ENCODE measurements at places on chromosomes 5 and 9.

GRCh38 chr5:179268966-179269693 lies 76.1 kb downstream of the ADAMTS2 start:
- DNase-seq, result no peak

DNA sequence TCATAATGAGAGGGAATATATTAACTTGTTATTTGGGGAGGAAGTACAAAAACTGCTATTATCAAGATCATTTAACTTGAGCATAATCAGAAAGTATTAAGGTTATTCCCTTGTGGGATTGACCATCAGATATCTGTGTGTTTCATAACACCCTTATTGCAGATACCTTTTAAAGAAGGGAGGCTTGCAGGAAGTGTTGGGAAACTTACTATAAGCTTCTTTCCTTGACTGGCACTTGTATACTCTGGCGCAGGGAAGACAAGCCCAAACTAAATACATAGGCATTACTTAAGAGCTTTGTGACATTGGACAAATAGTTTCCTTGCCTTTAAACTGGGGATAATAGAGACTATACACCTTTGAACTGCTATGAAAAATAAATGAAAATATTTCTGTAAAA lies 50.9 kb downstream of the PIK3R1 start:
- no peak for DNase-seq

GRCh38 chr5:1502046-1502736 lies 21.6 kb downstream of the LPCAT1 start:
- DNase-seq, result no peak

DNA sequence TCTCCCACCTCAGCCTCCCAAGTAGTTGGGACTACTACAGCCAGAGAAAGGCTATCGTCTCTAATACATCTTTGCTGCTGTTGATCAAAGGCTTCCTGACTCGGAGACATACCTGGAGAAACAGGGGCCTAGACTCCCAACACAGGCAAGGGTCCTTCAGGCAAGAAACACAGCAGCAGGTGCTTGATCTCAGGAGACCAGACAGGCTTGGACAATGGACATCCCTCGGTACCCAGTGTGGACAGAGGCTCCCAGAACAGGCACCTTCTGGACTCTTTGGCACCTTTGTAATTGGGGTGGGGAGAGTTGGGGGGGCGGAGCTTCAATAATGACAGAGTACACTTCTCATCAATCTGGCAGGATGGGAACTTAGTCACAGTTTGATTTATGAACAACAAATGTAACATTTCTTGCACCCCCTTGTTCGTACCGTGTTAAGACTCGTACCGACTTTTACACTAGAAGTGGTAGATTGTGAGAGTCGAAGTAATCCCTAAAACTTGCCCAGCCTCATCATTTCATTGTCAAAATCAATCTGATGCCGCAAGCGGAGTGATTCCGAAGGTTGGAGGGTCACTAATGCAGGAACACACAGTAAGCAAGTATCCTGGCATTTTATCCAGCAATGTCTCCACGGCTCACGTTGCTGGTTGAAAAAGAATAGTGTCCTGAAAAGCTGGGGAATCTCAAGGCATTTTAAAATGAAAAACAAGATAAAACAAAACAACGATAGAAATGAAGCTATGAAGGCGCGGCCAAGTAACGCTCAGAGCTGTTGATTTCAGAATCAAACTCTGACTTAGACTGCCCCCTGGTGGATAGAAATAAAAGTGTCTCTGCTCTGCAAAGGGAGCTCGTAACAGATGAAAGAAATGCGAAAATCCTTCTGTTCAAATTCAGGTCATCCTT lies 46.4 kb upstream of the STK32A start:
- no peak for DNase-seq

- DNase-seq, result no peak
These were observed 1304.4 kb upstream of the CDH6 start for GRCh38 chr5:29889051-29889450.

DNA sequence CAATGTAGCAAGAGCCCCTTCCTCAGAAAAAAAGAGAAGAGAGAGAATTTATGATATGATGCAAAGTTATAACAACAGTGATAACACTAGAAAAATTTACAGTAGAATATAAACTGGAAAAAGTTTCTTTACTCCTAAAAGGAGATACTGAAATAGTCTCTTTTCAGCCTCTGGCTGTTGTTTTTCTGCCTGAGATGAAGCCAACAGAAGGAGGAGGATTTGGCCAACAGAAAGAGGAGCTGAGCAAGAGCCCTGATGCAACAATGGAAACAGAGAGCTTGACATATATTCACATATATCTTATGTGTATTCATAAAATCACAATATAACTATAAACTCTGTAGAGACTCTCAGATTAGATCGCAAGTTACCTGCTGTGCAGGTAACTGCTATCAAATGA lies 109.1 kb downstream of the INIP start:
- DNase-seq, result no peak

- no peak for DNase-seq
These were observed 764.5 kb downstream of the EFNA5 start for GRCh38 chr5:106906199-106906598.

GRCh38 chr9:4475301-4475700 lies 15.0 kb upstream of the SLC1A1 start:
- no peak for DNase-seq

- no peak for DNase-seq
These were observed 172.6 kb downstream of the RAPGEF6 start for GRCh38 chr5:131462454-131462853.

DNA sequence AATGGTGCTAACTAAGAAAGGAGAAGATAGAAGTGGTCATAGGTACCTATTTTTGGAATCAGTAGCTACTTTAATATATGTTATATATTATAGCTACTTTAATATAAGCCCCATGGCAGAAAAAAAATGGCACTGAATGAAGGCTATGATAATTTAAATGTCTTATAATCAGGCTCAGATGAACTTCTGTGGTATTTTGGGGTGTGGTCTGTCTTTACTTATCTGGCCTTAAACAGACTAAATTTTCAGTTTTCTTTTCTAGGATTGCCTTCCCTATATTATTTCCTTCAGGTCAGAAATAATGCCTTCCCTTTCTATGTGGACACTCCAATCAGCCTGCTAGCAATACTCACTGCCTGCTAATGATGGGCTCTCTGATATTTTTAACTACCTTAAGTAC lies 292.3 kb downstream of the SLF1 start:
- no peak for DNase-seq

- DNase-seq, result no peak
These were observed 5.8 kb downstream of the EXOC3 start for GRCh38 chr5:448766-449090.

DNA sequence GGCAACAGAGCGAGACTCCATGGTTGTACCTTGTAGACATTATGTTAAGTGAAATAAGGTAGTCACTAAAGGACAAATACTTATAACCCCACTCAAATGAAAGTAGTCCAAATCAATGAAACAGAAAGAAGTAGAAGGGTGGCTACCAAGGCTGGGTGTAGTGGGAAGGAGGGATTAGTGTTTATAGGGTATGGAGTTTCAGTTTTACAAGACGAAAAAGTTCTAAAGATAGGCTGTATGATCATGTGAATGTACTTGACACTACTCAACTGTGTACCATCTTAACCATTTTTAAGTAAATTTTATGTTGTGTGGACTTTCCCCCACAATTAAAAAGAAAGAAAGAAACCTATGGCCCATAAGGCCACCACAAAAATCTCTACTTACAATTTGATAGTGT lies 32.2 kb downstream of the ALDH7A1 start:
- no peak for DNase-seq

DNA sequence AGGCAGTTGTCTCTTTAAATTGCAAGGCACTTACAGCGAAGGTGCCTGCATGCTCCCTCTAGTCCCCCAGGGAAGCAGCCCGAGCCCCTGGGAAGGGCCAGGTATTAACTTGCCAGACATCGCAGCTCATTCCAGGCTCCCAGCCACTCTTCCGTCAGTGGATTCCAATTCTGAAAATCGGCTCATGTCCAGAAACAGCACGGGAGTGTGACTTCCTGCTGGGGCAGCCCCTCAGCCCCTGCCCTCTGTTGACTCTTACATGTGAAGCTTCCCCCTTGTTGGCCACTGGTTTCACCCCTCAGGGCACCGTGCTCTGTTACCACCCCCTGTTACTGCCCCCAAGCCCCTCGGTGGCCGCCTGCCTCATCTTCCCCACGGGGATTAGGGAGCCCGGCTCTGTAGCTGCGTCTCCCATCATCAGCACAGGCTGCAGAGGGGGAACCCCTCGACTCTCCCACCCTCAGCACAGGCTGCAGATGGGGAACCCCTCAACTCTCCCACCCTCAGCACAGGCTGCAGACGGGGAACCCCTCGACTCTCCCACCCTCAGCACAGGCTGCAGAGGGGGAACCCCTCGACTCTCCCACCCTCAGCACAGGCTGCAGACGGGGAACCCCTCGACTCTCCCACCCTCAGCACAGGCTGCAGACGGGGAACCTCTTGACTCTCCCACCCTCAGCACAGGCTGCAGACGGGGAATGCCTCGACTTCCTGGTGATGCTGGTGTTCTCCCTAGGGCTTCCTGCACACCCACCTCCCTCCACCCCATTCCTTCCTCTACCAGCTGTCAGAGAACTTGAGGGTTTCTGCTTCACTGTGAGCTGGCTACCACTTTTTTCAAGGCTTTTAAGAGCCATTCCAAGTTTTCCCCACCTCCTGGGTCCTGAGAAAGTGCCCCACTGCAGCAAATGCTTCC lies 11.1 kb upstream of the CACNA1B start:
- no peak for DNase-seq

DNA sequence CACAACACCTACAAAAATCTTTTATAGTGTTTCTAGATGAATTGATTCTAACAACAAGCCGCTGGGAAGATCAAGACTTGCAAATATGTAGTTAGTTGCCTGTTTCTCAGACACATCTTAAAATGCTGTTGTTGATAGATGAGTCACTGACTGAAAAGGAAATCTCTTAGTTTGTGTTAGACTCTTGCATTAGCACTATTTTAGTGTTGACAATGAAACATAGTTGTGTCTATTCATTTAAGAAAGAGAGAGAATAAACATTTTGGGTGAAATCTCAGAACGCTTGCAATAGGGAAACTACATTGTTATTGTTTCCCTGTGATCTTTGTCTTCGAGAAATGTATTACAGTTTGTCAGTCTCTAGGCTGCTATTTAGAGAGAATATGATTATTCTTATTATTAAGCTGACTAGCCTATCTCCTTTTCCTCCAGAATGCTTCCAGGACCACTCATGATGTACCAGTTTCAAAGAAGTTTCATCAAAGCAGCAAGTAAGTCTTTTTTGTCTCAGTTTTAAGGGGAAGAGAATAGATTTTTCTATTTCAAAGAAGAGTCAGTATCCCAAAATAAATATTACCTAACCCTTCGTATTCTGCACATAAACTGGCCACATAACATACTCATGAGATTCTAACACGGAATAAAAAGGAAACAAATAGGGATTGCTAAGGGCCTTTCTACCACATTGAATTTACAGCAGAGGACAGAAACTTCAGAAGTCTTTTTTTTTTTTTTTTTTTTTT lies 285.6 kb downstream of the ARHGAP26 start:
- no peak for DNase-seq

GRCh38 chr5:26807231-26808199 lies 230.9 kb downstream of the CDH9 start:
- DNase-seq, result no peak

DNA sequence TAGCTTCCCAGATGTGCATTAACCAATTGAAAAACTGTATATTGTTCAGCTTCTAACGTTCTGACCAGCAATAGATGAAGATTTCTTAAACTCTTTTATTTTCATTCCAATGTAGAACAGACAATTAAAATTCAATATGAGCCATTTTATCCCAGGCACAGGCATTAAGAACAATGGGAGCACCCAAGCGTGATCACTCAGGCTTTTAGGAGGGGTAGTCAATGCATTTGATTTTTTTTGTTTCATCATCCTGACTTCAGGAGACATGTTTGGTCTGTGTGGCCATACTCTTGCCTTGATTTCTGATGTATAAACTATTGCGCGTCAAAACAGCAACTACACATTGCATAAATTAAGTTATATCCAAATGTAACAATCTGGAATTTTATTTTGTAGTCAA lies 653.0 kb upstream of the RORB start:
- DNase-seq, result no peak

DNA sequence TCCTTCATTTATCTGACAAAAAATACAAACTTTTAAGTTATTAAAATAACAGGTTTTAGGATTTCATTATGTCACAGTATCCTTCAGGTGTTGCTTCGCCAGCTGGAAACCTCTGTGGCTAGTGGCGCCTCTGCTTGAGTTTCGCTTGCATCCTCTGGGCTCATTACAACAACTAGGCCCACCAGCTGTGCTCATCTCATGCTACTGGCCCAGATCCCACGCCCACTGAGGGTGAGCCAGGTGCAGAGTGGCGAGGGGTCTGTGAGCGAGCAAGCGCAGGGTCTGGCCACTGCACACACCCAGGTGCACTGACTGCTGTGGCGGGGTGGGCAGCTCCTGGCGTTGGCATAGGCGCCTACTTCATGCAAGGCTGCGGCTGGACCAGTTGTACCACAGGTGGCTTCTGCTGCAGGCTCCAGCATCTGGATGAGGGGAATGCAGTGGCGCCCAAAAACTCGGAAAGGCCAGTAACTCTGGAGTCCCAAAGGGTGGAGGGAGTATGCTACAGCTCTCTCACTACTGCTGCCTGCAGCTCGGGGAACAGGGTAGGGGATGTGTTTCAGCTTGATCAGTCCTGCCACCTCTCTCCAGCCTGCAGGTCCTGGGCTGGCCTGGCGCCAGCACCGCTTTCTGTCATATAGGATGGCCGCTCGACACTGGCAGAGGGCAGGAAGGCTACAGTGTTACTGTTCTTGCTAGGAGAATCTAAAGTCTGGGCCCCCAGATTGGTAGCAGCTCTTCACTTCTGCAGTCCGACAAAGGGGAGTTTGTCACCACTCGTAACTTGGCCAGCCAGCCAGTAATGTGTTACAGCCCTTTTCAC lies 452.1 kb downstream of the TUSC1 start:
- DNase-seq, result no peak

DNA sequence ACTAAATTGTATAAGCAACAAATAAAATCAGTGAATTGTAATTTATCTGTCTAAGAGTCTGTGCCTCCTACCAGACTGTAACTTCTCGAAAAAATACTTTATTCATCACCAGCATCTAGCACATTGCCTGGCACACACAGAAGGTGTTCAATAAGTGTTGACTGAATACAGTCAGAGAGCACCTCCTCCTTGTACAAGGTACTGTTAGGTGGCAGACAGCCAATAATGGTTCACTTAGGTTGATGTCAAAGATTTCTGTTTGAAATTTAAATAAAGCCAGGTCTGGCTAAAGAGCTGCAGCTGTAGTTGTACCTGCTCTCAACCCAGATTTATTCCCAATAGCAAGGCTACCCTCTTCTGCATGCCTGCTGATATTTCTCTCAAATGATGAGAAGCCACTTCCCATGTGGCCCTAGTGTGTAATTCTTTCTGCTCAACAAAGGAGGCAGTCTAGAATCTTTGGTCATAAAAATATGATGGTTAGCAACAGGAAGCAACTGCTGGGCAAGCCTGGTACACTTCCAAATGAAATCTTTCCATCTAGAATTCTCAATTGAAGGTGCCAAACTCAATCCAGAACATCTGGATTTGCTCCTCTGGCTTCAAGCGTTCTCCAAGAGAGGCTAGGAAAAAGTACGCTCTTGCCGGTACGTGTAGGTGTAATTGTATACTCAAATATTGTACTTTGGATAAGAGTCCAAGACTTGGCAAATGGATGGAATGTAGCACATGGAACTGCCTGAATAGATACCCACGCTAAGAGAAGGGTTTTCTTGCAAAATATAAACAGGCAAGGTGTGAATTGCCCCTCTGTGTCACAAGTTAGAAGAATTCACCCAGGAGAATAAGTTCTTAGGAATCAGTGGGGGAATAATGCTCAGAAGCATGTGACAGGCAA lies 95.6 kb downstream of the NR6A1 start:
- no peak for DNase-seq

GRCh38 chr9:131330814-131331600 lies 41.5 kb downstream of the PLPP7 start:
- DNase-seq, result no peak

GRCh38 chr5:1919209-1919566 lies 36.5 kb upstream of the IRX4 start:
- no peak for DNase-seq
